ENCODE measurements at places on chromosomes 7 and 10.

DNA sequence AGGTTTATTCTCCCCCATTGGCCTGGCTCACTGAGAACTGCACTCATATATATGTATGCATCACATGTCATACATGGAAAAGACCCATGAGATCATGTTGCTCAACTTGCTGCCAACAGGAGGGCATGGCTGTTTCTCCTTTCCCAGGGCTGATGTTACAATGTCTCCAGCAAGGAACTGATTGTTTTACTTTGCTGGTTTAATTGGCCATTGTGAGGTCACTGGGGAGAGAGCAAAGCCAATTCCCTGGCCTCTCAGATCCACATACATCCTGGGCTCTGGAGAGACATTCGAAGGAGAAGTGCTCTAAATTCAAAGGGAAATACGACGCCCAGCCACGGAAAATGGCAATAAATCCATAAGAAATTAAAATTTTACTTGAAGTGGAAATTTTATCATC lies 287.8 kb downstream of the WDR11 start:
- DNase-seq: no peak

- no peak for DNase-seq
Measured at GRCh38 chr7:155467846-155468784, 10.2 kb downstream of the EN2 start.

GRCh38 chr7:107870427-107871000 lies 20.5 kb upstream of the DLD start:
- DNase-seq: no peak

DNA sequence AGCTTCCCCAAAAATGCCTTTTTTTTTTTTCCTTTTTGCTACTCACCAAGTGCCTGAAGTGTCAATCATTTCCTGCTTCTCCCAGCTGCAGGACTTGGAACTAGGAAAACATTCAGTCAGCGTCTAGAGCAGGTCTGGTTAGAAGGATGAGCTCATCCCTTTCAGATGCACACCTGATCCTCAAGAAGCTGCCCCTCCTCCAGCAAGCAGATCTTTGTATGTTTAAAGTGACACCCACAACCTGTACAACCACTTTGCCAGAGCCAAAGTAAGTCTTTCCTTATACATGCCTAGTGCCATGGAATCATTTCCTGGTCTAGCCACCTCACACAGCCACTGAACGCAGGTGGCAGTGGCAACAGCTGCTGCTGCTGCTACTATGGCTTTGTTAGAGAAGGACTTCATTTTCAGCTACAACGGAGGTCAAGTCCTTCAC lies 10.4 kb upstream of the USP54 start:
- DNase-seq: no peak

DNA sequence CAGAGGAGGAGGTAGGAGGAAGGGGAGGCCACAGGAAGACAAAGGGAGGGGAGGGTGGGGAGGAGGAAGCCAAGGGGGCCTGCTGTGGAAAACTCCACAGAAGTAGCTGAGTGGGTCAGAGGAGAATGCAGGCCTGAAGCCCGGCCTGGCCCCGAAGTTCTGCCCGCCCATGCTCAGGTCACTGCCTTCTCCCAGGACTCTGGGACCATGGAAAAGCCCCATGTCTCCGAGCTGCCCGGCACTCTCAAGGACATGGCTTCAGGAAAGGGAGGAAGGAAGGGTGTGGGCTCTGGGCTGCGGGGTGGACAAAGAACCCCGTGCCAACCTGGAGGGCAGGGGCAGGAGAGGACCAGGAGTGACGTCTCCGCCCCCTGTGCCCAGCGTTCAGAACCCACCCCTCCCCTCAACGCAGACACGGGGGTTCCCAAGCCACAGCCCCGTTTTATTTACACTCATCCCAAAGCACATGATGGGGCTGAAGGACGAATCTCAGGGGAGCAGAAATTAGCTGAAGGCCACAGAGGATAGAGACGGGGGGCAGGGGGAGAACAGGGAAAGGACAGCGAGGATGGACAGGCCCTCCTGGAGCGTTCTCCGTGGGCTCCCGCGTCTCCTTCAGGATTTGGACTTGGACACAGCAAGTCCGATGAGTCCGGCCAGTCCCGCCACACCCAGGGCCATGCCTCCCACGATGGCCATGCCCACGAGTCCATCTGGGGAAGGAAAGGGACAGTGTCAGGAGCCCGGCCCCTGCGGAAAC lies 1.8 kb upstream of the CLDN15 start:
- DNase-seq: no peak

GRCh38 chr10:130875116-130875515 lies 436.4 kb downstream of the TCERG1L start:
- no peak for DNase-seq

DNA sequence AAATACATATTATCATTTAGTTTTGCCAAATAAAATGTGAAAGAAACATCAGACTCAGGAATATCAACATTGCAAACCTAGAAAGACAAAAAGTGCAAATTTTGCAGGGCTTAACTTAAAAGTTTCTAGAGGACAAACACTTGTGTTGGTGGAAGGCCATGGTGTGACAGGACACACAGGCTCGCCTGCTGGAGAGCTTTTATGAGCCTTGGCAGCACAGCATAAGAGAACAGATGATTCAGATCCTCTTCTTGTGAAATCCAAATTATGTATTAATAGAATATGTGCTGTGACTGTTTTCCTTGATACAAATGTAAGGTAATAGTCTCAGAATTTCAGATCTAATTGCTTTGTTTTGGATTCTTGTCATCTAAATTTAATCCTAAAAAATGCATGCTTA lies 72.9 kb upstream of the ABCB5 start:
- no peak for DNase-seq

DNA sequence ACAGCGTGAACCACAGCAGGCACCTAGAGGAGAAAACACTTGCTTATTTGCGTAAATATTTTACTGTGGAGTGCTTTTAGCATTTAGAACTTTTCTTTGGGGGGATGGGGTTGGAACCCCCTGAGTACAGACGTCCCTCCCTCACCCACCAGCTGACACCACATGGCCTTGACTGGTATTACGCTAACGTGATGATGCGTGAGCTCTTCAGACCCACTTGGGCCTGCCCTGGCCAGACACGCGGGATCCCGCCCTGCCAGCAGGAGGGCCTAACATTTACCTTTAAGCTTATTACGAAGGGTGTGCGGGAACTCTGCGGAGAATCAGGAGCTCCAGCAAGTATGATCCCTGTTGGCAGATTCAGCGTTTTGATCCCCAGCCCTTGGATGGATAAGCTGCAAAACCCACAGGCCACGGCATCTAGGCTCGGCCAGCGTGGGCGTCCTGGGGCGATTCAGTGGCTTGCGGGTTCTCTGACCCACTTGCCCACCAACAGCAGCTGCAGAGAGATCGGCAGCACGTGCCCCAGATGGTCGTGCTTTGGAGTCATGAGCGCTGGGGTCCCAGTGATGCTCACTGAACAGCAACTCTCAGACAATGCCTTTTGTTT lies 545.5 kb upstream of the FOXK1 start:
- no peak for DNase-seq

DNA sequence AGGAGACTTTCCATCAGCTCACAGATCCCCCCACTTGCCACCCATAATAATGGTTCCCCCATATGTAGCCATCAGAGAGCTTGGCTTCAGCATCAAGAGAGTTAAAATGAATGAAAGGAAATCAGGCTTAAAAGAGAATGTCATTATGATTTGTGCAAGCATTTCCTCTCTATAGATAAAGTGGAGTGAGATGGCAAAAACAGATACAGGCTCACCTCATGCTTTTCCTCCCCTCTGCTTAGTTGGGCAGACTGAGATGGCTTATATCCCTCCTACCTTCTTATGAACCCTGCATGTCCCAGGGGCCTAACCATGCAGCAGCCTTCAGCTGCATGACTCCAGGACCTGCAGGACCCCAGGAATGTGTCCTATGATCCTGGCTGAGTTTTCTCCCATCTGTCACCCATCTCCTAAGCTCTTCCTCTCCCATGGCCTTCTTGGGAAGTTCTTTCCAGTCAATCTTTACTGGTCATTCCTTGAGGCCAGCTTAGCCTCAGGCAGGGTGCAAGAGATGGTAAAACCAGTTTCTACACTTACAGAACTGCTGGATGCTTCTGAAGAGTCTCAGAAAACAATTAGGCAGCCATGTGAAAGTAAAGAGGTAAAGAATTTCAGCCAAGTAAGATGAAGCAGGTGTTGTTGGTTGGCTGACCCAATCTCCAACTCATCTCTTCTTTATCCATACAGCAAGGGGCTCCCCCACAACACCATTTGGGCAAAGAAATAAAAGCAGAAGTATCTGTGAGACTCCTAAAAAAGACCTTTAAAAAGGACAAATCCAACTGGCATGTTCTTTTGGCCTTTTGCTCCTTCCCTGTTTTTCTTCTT lies 159.7 kb downstream of the RTKN2 start:
- no peak for DNase-seq

- no peak for DNase-seq
Measured at GRCh38 chr7:1907751-1908365, 237.8 kb downstream of the ELFN1 start.

DNA sequence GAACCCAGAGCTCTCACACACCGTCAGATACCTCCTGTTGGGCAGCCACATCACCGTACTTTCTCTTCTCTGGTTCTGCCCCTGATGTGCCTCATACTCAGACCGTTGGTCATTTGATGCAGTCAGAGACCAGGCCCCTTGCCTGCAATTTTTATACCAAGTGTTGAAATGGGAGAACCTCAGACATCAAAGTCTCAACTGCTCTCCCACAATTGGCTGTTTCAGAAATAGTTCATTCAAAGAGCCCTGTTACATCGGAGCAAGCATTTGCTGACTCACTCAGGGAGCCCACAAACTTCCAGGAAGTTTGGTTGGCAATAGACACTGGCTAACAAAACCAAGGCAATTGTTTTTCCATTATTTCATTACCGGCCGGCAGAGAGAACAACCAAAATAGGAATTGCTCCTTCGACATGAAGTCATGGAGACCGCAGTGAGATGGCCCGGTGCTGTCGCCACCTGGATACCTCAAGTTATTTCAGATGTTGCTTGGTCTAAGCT lies 33.5 kb upstream of the ADAM12 start:
- DNase-seq: peak; percentile 95
